Astrocyte (in vitro differentiated cells and primary cell): ENCODE measurements at places on chromosomes 7 and 10. TPM values are rescaled to one million over a fixed set of nuclear protein-coding genes. Genes with fewer than 3 reads are reported as not detected.

DNA sequence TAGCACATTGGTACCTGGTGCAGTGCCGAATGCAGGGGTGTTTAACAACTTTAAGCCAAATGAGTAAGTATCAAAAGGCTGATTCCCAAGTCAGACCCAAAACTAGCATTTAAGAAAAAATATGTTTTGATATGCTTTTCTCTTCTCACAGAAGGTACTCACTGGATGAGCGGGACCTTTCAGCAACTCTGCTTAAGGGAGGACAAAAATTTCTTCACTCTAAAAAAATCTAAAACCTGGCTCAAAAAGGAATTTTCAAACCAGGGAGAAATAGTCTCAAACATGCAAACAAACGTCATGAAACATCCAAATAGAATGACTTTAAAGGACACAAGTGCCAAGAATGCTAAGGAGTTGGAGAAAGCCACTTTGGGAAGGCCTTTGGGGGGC, 962.1 kb downstream of the KCNMA1 start:
- no peak overlapping the region for H3K4me3 ChIP-seq
- no peaks in the 10 kb centered on the region for H3K27me3 ChIP-seq
- no peak overlapping the region for H3K27ac ChIP-seq
- no peak for DNase-seq
- no peaks in the 10 kb centered on the region for H3K36me3 ChIP-seq

- no peaks in the 10 kb centered on the region for H3K36me3 ChIP-seq
- H3K27ac ChIP-seq: no peak overlapping the region
- H3K4me1 ChIP-seq: peaks cover 11% of the 10 kb centered on the region
- H3K27me3 ChIP-seq: no peaks in the 10 kb centered on the region
- no peak overlapping the region for H3K4me3 ChIP-seq
Measured at GRCh38 chr10:14608381-14609001, 166.2 kb downstream of the FAM107B start.

DNA sequence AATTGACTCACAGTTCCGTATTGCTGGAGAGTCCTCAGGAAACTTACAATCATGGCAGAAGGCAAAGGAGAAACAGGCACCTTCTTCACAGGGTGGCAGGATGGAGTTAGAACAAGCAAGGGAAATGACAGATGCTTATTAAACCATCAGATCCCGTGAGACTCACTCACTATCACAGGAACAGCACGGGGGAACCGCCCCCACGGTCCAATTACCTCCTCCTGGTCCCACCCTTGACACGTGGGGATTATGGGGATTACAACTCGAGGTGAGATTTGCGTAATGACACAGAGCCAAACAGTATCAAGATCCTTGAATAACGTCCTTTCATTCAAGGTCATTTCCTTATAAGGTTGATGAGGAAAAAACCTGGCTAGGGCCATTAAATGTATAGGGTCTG, 176.6 kb downstream of the TPK1 start:
- no peaks in the 10 kb centered on the region for H3K36me3 ChIP-seq
- H3K4me3 ChIP-seq: no peak overlapping the region
- H3K27me3 ChIP-seq: no peaks in the 10 kb centered on the region
- H3K27ac ChIP-seq: no peak overlapping the region

GRCh38 chr10:77975086-77975666, 48.6 kb upstream of the DLG5 start:
- no peak overlapping the region for H3K4me3 ChIP-seq
- H3K36me3 ChIP-seq: peaks cover 37% of the 10 kb centered on the region
- H3K4me1 ChIP-seq: peaks cover 12% of the 10 kb centered on the region
- H3K27me3 ChIP-seq: no peaks in the 10 kb centered on the region

DNA sequence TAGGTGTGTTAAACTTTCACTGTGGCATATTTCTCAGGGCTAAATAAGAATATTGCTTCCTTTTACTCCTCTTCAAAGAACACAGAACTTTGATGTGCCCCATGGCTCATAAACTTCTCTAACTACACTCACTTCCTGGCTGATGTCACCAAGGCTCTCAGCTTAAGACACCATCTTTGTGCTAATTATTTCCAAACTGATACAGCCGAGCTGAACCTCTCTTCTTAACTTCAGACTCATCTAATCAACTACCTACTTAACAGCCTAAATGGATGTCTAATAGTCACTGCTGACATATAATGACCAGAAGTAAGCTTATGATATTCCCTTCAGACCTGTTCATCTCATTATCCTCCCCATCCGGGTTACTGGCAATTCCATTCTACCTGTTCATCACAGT, 3.6 kb downstream of the C10orf67 start:
- H3K4me3 ChIP-seq: no peak overlapping the region
- no peak overlapping the region for H3K27ac ChIP-seq
- no peak for DNase-seq
- peaks cover 16% of the 10 kb centered on the region for H3K4me1 ChIP-seq
- no peaks in the 10 kb centered on the region for H3K36me3 ChIP-seq

DNA sequence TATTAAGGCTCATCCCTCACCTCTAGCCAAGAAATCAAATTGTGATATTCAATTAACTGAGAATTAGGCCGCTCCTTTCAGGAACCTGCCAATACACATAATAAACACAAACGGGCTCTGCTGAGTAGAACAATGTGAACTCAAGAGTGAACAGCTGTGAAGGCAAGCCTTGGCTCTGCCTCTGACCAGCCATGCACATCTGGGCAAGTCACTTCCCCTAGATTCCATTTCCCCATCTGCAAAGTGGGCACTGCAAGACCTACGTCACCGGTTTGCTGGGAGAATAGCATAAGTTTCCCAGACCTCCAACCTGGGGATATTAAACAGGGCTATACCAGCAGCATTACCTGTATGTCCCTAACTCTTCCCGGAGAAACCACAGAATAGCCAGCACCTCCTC, 355.2 kb downstream of the TNS3 start:
- no peak for DNase-seq
- no peaks in the 10 kb centered on the region for H3K27me3 ChIP-seq
- no peak overlapping the region for H3K27ac ChIP-seq
- H3K4me3 ChIP-seq: no peak overlapping the region
- no peaks in the 10 kb centered on the region for H3K36me3 ChIP-seq
- H3K4me1 ChIP-seq: peaks cover 11% of the 10 kb centered on the region

DNA sequence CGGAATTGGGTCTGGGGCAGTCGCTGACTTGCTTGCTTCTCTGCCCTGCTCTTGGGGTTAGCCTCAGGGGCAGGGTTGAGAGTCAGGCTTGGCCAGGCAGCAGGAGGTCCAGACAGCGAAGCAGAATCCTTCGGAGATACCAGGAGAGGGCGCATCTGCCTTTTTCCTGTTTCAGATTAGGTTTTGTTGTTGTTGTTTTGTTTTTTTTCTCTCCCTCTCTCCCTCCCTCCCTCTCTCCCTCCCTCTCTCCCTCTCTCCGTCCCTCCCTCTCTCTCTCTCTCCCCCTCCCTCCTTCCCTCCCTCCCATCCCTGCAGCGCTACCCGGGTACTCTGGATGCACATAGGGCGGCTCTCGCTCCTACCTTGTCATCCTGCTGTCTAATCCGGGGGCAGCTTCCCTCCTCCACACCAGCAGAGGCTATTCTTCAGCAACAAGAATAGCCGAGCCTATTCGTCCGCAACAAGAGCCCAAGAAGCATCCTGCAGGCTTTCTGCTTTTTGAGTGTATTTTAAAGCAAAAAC, 758 bp upstream of the OPTN start:
- peaks cover 13% of the 10 kb centered on the region for H3K4me1 ChIP-seq
- peak overlapping the region; percentile 62 for H3K27ac ChIP-seq
- H3K4me3 ChIP-seq: peak overlapping the region; percentile 79
- no peak for DNase-seq
- no peaks in the 10 kb centered on the region for H3K36me3 ChIP-seq

- no peaks in the 10 kb centered on the region for H3K36me3 ChIP-seq
- peak; percentile 10 for DNase-seq
Measured at GRCh38 chr10:113187063-113187777, 237.2 kb downstream of the TCF7L2 start.

DNA sequence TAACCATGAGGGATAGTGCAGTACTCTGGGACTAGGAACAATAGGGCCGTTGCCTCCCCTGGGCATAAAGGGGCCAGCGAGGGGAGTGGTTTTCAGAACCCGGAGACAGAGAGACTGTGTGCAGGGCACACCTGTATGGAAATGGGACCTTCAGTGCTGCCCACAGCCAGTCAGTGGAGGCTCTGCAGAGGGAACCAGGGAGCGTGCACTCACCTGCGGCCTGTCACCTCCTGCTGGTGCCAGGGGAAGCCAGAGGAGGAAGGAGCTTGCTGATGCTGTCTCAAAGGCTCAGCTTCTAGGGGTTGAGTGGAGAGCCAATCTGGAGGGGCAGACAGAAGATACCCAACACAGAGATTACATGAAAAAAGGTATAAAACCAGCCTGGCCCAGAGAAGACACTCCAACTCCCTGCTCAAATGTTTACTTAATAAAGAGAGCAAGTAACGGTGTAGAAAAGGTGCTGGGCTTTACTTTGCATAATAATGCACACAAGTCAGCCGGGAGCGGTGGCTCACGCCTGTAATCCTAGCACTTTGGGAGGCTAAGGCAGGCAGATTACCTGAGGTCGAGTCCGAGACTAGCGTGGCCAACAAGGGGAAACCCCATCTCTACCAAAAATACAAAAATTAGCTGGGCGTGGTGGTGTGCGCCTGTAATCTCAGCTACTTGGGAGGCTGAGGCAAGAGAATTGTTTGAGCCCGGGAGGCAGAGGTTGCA, 35.5 kb upstream of the WAPL start:
- H3K36me3 ChIP-seq: no peaks in the 10 kb centered on the region
- no peaks in the 10 kb centered on the region for H3K4me1 ChIP-seq
- no peak for DNase-seq
- H3K27me3 ChIP-seq: no peaks in the 10 kb centered on the region
- no peak overlapping the region for H3K4me3 ChIP-seq

GRCh38 chr7:37376386-37376785, 72.3 kb downstream of the ELMO1 start:
- H3K4me1 ChIP-seq: no peaks in the 10 kb centered on the region
- DNase-seq: no peak
- no peak overlapping the region for H3K4me3 ChIP-seq
- H3K36me3 ChIP-seq: no peaks in the 10 kb centered on the region
- H3K27me3 ChIP-seq: no peaks in the 10 kb centered on the region
- H3K27ac ChIP-seq: no peak overlapping the region

DNA sequence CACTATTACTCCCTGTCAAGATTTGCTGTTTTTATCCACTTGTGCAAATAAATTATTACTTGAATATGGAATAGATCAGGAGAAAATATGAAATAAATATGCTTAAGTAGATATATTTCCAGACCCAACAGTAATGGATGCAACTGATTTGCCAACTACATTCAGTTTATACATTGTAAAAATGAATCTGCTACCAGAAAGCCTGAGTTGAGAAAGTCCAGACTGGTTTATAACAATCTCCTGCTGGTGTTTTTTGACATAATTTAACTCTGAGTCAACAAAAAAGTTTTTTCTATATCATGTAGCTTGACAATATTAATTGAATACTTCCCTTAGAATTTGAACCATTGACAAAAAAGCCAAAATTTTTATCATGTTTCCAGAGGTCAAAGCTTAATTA, 265.8 kb upstream of the SEMA3D start:
- no peak for DNase-seq
- no peaks in the 10 kb centered on the region for H3K36me3 ChIP-seq
- no peaks in the 10 kb centered on the region for H3K27me3 ChIP-seq

- no peak overlapping the region for H3K4me3 ChIP-seq
- peak; percentile 56 for DNase-seq
- no peak overlapping the region for H3K27ac ChIP-seq
- H3K36me3 ChIP-seq: no peaks in the 10 kb centered on the region
Measured at GRCh38 chr7:121113288-121113687, 124.8 kb downstream of the CPED1 start.

DNA sequence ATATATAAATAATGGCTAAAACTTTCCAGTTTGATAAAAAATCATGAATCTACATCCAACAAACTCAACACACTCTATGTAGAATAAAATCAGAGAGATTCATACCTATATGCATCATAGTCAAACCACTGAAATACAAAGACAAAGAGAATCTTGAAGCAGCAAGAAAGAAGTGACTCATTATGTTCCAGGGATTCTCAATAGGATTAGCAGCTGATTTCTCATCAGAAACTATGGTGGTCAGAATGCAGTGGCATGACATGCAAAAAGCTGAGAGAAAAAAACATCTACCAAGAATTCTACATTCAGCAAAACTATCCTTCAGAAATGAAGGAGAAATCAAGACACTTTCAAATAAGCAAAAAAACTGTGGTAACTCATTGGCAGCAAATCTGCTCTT, 187.4 kb downstream of the RNLS start:
- H3K36me3 ChIP-seq: no peaks in the 10 kb centered on the region
- H3K4me1 ChIP-seq: no peaks in the 10 kb centered on the region
- no peak for DNase-seq
- H3K4me3 ChIP-seq: no peak overlapping the region
- H3K27ac ChIP-seq: no peak overlapping the region
- no peaks in the 10 kb centered on the region for H3K27me3 ChIP-seq

GRCh38 chr7:2175514-2175913, 57.2 kb downstream of the MAD1L1 start:
- no peak overlapping the region for H3K4me3 ChIP-seq
- peaks cover 32% of the 10 kb centered on the region for H3K4me1 ChIP-seq
- H3K27ac ChIP-seq: peak overlapping the region; percentile 68
- H3K27me3 ChIP-seq: no peaks in the 10 kb centered on the region

DNA sequence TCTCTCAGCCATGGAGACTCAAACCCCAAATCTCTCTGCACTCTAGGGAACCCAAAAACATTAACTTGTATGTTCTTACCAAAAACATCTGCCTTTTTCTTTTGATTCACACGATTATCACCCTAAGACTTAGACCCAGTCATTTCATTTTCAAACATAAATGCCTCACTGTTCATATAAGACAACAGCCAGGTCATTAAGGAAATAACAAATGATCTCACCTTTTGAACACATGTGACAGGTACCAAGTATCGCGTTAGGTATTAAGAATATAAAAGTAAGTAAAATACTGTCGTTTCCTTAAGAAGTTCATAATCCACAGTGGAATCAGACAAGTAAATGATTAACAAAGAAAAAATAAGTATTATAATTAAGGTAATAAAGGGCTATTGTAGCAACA, 8.8 kb downstream of the TM9SF3 start:
- no peak overlapping the region for H3K4me3 ChIP-seq
- DNase-seq: no peak
- H3K27me3 ChIP-seq: no peaks in the 10 kb centered on the region
- H3K36me3 ChIP-seq: peaks cover 5% of the 10 kb centered on the region

DNA sequence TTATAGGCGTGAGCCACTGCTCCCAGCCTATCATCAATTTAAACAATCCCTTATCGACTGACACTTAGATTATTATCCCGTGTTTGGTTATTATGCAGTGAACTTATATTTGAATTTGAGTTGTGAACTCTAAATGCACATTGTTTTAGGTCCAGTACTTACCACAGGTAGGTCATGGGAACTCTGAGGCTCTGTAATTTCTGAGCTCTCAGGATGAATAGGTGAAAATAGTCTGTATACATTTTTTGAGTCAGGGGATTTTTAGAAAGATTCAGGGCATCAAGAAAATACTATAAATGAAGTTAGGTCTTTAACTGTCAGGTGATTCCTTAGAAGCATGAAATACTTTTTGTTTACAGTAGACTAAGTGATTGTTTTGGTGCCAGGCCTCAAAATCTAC, 8.8 kb downstream of the CCDC136 start:
- no peak overlapping the region for H3K27ac ChIP-seq
- H3K27me3 ChIP-seq: no peaks in the 10 kb centered on the region
- peaks cover 3% of the 10 kb centered on the region for H3K4me1 ChIP-seq
- H3K4me3 ChIP-seq: no peak overlapping the region
- no peaks in the 10 kb centered on the region for H3K36me3 ChIP-seq
- DNase-seq: no peak

GRCh38 chr10:8014649-8015048, 39.8 kb upstream of the GATA3 start:
- no peaks in the 10 kb centered on the region for H3K36me3 ChIP-seq
- no peaks in the 10 kb centered on the region for H3K27me3 ChIP-seq
- no peak overlapping the region for H3K27ac ChIP-seq
- no peak overlapping the region for H3K4me3 ChIP-seq
- no peaks in the 10 kb centered on the region for H3K4me1 ChIP-seq

Gene ATE1
- total RNA-seq: 21.1 and 22.6 TPM in 2 replicates

Gene GTF2IRD2
- total RNA-seq: 4.8 and 5.3 TPM in 2 replicates

Gene SPDYE2
- total RNA-seq: not detected in 2 replicates

Gene CHCHD2
- not detected in 2 replicates for total RNA-seq

Gene CHST12
- 18.5 and 22.0 TPM in 2 replicates for total RNA-seq
